ENCODE measurements at places on chromosomes 1 and 21.

DNA sequence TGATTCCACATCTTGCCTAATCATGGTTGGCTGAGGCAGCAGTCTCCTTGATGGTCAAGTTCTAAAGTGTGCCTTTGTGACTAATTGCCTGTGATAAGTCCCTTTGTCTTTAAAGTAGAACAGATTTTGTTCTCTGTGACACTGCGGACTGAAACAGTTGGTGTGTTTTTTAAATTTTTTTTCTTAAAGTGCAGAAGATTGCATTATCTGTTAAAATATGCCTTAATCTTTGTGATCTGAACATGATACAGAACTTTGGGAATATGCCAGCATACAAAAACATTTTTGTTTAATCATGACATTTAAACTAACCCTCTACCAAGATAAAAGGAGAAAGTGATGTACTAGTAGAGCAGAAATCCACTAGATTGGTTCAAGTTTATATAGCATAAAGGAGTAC, 1260.6 kb upstream of the ADGRL2 start:
- no peak for DNase-seq

- no peak for DNase-seq
Measured at GRCh38 chr1:198903203-198903602, 264.4 kb downstream of the PTPRC start.

- DNase-seq, result no peak
Measured at GRCh38 chr1:113686891-113687618, 72.2 kb downstream of the PHTF1 start.

DNA sequence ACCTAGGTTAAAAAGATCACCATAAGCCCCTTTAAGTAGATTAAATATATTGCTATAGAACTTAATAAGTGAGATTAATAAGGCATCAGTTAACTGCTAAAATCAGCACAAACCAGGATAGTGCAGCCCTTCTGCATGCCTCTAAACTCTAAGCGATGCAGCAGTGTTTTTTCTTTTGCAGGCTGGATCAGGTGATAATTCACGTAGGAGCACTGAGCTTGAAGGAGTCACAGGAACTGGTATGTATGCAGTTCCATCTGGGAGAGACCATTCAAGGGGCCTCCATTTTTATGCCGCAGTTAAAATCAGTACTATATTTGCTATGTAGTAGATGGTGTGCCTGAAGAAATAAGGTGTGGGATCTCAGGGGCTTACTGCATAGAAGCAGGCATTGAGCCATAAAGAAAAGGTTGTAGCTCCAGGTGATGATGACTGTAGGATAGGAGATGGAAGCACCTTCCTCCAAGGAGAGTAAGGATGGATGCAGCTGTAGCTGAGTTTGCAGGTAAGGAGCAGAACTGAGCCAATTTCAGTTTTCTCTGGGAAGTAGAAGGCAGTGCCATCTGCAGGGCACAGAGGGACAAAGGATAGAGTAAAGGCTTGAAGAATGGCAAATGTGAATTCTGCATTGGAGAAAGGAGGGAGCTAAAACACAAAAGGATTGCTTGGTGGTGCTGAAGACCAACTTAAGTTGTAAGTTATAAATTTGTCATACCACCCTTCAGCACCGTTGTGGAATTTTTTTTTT, 22.6 kb downstream of the NPL start:
- DNase-seq, result no peak

DNA sequence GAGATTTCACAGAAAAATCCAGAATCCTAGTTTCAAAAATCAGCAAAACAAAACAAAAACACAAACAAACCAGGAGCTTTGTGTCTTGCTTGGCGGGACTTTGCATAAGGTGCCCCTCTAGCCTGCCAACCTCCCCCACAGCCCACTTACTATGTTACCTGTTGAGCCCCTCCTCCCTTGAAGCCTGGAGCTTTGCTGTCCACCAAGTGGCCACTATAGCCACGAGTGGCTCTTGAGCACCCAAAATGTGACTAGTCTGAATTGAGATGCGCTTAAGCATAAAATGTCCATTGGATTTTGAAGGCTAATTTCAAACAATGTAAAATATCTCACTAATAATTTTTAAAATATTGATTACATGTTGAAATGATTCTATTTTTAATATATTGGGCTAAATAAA, 12.2 kb downstream of the TFAP2E start:
- DNase-seq, result no peak
